ENCODE measurements at places on chromosomes 5 and 9.

- DNase-seq, result no peak
These were observed 142.4 kb downstream of the ELAVL2 start for GRCh38 chr9:23683611-23684061.

DNA sequence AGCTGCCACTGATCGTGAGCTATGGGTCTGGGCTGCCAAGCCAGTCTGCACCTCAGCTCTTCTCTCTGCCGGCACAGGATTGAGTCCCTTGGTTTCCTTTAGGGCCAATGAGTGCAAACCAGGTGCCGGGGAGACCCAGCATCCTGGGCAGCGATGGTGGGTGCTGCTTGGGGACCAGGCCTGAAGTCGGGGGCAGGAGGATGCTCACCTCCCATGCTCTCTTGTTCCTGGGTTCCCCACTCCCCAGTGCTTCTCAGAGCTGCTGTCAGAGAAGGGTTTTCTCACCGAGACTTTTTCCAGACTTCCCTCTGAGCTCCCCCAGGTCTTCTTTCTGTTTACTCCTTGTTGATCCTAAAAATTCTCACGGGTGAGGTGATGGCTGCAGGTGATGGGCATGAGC is 61.2 kb downstream of the IRX1 start:
- DNase-seq, result no peak

DNA sequence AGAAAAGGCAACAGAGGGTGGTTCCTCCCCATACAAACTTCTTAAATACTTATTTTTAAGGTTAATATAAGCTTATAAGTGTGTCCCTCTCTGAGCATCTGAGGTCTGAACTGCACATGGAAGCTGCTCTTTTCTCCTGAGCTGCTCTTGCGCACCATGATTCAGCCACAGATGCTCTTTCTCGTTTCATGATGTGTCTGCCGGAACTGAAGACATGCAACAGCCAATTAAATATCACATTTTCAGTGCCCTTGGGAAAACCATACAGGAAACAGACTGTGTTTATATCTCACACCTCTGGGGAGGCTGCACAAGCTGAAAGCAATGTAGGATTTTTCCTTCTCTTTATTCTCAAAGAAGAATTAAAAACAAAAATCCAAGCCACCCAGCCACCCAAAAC is 96.8 kb upstream of the NREP start:
- DNase-seq, result no peak

DNA sequence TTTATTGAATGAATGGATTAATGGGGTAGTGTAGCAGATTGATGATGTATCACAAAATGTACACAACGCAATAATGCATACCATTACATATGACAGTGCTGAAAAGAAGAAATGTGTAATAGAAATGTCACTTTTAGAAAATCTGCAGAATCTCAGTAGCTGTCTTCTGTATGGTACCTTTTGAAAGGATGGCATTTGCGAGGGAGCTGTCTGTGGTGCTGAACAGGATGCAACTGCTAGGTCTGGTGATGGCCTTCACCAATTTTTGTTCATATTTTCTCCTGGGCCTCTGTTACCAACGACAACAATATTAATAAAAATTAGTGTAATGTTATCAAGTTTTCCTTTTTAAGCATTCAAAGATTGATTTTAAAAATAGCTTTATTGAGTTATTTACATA is 36.2 kb upstream of the OTULIN start:
- DNase-seq, result peak; percentile 29

DNA sequence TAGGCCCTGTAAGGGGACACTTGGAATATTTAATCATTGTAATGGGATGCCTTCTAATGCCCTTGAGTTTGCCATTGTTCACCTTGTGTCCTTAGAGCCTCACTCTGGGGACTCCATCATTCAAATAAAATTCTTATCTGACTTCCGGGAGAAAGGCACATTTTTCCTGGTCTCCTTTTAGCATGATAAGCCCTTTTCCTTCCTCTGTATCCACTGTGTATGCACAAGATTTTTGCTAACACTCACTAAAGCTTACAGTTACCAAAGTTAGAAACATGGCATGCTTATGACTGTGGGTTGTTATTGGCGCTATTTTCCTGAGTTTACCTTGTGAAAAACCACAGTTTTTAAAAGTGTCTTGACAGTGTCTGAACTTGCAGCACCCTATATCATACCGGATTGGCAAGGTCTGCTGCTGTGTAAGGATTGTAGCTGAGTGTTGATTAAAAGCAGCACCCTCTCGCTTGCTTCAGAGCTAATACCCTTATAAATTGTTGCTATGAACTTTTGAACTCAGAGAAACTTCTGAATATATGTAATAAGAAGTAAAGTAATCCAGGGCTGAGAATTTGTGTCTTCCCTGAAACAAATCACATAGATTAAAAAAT is 46.4 kb downstream of the SNCAIP start:
- DNase-seq, result no peak

DNA sequence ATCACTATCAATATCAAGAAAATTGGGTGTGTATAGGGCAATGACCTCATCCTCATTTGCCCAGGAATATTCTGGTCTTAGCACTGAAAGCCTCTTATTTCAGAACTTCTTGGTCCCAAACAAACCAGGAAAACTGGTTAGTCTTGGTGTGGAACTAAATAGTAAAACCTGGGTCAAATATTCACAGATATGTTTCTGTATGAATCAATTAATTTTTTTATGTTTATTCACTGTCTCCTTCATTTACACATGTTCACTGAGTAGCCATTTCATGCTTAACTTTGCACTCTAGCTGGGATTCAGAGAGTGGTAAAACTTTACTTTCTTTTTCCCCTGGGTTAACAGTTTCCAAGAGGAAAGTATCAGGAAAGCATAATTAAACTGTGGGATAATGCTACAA is 113.7 kb upstream of the PAPPA start:
- DNase-seq, result no peak

GRCh38 chr9:122978601-122979000 is 37.8 kb downstream of the RABGAP1 start:
- no peak for DNase-seq

GRCh38 chr5:147339313-147339712 is 104.5 kb downstream of the STK32A start:
- DNase-seq, result no peak

- no peak for DNase-seq
These were observed 705.4 kb upstream of the RIOK2 start for GRCh38 chr5:97888439-97888838.

GRCh38 chr9:110332766-110333165 is 4.9 kb downstream of the TXNDC8 start:
- DNase-seq, result no peak

- DNase-seq, result no peak
These were observed 14.0 kb upstream of the GSN start for GRCh38 chr9:121253821-121254501.

- DNase-seq, result no peak
These were observed 22.4 kb downstream of the TRIO start for GRCh38 chr5:14165375-14166106.

DNA sequence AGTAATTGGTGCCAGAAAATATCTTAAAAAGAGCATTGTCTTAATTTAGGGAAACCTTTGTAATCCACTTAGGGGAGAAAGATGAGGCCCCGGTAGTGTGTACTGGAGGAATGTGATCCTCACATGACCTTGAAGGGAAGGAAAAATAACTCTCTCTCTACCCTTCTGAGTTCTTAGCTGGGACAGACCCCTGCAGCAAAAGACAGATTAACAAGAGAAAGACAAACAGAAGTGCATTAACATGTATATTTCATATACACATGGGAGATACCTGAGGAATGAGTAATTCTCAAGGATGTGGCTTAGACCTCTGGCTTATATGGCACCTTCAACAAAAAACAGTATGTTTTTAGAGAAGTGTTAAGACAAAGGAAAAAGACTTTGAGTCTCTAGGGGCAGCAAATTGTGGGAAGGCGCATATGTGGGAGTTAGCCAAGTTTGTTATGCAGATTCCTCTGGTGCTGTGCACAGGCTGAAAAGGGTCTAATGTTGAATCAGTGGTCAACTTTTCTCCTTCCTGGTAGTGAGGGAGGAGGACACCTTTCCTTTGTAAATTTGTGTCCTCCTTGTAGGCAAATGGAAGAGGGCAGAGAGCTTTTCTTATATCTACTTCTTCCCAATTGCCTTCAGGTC is 138.8 kb downstream of the LRRC70 start:
- DNase-seq, result no peak

GRCh38 chr5:120600639-120601038 is 136.5 kb downstream of the PRR16 start:
- no peak for DNase-seq

DNA sequence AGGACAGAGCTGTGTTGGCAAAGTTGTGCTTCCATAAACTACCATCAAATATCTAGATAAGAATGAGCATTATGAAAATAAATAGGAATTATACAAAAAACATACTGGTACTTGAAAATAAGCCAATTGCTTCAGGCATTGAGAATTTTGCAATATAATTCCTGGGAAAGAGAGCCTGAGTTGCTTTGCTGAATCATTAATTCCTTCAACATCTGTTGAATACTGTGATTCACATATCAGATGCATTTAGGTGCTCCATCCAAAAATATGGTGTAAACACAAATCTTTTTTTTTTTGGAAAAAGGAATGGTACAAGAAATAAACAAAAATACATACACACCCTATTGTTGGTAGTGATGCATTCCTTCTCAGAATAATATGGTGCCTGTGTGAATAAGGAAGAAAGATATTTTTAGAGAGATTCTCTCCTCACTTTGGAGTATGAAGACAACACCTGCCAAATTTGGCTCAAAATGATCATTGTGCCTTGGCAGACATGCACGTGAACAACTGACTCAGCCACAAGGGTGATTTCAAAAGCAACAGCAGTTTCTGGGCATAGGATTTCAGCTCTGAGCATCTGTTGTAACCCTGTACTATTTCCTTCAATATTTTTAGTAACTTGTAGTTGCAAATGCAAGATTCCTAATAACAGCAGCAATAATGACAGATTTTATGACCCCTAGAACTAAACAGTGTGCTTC is 96.7 kb downstream of the CAVIN4 start:
- DNase-seq, result no peak

GRCh38 chr9:3528451-3528850 is 2.6 kb upstream of the RFX3 start:
- DNase-seq, result no peak

GRCh38 chr9:131276094-131276888 is at the start of gene FAM78A:
Gene FAM78A (minus strand): TSS chr9:131276510. CDS start chr9:131276179, 331 bp downstream.
- no peak for DNase-seq

- DNase-seq, result no peak
These were observed 223.4 kb downstream of the DOCK8 start for GRCh38 chr9:438066-438465.

GRCh38 chr9:88949425-88949824 is 41.8 kb upstream of the S1PR3 start:
- DNase-seq, result no peak

GRCh38 chr5:92641031-92641962 is 939.7 kb downstream of the NR2F1-AS1 start:
- no peak for DNase-seq

DNA sequence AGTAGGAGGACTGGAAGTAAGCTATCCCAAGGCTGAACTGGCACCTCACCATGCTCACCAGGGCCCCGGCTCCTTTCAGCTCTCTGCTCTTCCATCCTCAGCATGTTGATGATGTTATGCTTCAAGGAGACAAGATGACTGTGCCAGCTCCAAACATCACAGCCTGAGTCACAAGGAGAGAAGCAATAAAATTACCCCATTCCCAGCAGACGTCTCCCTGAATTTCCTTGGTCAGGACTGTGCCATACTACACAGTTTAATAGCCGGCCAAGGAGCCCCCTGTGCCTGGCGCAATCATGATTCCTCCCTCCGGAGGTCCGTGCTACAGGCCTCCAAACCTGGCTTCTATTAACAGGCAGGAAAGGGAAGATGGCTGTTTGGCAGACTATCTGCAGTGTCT is 51.2 kb upstream of the ROR2 start:
- DNase-seq, result no peak

DNA sequence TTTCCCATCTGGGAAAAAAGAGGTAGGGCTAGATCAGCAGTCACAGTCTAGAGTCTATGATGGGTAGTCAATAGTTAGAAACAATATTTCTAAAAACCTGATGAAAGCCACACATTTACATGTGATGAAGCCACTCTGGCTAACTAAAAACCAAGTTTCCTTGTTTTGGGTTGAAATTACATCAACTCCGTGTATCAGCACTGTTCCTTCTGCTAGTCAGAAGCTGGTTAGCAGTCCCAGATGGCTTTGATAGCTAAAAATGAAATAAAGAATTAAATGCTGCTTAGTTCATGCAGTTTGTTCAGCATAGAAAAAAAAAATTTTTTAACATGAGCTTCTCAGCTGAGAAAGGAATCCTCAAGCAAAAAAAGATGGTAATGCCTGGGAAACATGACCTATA is 136.7 kb downstream of the FAM114A2 start:
- DNase-seq, result no peak

DNA sequence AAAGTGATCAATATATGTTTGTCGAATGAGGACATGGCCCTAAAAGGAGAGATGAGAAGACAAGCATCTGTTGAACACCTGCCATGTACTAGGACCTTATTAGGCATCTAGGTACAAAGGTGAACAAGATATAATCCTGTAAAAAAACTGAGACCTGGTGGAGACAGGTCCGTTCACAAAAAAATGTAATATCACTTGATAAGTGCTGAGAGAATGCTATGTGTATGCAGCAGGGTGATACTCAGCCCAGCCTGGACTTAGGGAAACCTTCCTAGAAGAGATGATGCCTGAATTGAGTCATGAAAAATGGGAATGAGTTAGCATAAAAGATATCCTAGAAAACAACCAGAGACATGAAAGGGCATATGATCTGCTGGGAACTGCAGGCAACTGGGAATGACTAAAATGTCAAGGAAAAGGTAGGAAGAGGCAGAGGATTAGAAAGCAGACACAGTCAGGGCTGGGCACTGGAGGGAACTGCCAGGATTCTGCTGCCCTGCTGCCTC is 108.5 kb downstream of the ADRB2 start:
- DNase-seq, result no peak

- no peak for DNase-seq
These were observed 73.4 kb downstream of the GABBR2 start for GRCh38 chr9:98635374-98635773.

- no peak for DNase-seq
These were observed 766.4 kb upstream of the WWC1 start for GRCh38 chr5:167525004-167525403.

DNA sequence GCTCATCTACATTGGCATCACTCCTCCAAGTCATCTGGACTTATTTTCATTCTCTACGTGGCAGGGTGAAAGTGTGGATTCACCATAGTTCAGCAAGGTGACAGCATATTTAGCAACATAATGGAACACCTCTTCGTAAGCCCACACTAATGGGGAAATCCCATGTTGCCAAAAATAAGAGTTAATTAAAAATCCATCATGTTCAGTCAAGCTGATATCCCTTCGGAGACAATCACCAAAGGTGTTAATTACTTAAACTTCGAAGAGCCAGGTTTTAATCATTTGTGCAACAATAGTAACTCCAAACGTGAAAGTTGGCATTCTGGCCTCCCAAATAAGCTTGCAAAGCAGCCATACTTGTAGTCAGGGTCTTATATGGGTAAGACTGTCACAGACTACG is 242.9 kb downstream of the NSG2 start:
- DNase-seq, result no peak

DNA sequence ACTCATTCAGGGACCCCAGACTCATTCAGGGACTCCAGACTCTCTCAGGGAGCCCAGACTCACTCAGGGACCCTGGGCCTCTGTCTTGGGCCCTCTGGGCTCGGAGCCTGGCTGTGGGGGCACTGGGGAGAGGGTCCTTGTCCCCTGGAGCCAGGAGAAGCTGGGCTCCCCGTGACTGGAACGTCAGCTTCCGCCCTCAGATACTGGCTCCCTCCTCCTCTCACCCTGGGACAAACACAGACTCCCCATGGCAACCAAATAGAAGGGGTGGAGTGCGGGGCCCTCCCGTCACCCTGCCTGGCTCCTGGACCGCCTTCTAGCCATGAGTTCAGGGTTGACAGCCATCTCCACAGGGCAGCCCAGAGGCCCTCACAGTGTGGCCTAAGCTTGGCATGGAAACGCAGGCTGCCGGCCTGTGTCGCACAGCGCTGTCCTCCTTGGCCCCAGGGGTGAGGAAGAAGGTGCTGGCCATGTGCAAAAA is 27.6 kb downstream of the ZDHHC11B start:
- DNase-seq, result no peak

All from stimulated activated CD8-positive, alpha-beta memory T cell treated with anti-CD3 and anti-CD28 coated beads, Interleukin-4, amount 100 ng/mL, for 1 hour (primary cell).